Stimulated activated CD4-positive, alpha-beta T cell treated with anti-CD3 and anti-CD28 coated beads, Interleukin-4, amount 100 ng/mL, for 24 hours (primary cell): ENCODE measurements at places on chromosomes 3 and 15.

DNA sequence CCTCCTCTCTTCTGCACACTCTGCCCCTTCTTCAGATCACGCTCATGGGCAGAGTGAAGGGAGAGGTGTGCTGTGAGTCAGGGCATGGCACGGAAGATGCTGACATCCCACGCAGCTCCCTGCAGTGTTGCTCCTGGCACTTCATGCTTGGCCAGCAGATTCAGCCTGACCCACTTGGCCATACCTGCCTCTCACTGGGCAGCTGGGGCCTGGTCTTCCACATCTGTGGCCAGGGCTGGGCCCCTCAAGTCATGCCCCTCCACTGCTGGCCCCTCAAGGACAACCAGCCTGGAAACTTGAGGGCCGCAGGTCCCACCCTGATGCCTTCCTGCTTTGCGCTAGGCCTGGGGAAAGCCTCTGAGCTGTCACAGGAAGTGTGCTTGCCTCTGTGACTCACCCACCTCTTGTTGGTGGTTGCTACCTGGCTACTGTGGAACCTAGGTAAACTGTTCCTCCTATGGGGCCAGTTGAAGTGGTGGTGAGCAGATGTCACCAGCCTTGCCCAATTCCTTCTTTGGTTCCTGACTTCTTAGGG is 48.7 kb downstream of the BSN start:
- DNase-seq, result peak; percentile 58

GRCh38 chr3:152375546-152375945 is 106.8 kb downstream of the MBNL1 start:
- DNase-seq, result no peak

- no peak for DNase-seq
These were observed 95.2 kb downstream of the CLDN1 start for GRCh38 chr3:190227064-190227463.

DNA sequence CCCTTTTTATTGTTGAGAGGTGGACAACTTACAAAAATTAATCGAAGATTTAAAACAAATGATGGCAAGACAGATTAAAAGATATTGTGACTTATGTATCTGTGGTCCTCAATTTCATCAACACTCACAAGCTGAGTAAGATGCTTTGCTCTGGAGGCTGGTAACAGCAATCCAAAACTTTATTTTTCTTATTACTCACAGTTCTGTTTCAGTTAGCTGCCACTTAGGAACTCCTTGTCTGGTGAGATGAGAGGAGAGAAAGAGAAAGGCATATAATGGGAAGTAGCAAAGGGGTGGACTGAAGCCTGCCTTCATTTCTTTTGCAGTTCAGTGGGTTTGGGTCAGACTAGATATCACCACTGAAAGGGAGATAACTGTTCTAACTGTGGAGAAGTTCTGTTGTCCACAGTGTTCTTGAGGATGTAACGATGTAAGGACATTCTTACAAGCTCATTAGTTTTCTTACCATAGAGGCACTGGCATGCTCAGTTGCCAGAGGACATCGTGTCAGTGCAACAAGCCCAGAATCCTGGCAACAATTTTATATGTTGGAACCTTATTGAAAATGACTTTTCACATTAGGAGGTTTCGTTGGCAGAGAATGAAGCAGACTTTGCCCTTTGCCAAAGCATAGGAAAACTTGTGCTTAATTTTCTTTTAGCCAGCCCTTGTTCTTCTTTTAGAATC is 93.6 kb downstream of the PLCL2 start:
- no peak for DNase-seq

DNA sequence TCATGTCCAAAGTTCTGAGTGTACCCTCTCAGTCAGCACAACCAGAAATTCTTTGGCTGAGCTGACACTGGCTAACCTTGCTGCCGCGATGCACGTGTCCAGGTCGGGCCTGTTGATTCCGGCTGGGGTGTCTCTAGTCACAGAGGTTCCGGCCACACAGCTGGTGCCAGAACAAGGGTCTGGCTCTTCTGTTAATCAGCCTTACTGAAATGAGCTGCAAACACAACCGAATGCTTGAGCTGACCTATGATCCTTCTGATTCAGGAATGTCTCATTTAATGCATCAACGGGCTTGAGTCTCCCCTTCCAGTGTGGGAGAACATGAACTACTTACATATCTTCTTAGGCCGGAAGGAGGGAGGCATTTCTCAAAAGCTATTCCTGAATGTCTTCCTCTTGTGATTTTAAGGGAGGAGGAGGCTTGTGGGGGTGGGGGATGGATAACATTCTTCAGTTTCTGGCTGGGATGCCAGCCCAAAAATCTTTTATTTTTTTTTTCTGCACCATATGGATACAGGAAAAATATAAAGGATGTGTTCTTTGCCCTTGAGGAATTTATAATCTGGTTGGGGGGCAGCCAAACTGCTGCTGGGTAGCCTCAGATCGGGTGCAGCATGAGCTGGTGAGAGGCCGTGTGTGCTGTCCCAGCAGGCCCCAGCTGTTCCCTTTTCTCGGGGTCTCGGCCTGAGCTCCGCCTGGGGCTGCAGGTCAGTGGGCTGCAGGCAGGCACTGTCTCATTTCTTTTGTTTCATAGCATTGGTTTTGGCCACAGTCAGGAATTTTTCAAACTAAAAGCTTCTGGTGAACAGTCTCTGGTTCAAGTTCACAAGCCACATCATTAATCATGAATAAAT is 319.1 kb upstream of the TBL1XR1 start:
- DNase-seq, result no peak

- no peak for DNase-seq
These were observed 25.8 kb upstream of the PRTG start for GRCh38 chr15:55768670-55769185.

GRCh38 chr15:35713733-35714132 is 167.8 kb upstream of the DPH6 start:
- no peak for DNase-seq

GRCh38 chr3:194139814-194140391 is 4.0 kb downstream of the HES1 start:
- no peak for DNase-seq

DNA sequence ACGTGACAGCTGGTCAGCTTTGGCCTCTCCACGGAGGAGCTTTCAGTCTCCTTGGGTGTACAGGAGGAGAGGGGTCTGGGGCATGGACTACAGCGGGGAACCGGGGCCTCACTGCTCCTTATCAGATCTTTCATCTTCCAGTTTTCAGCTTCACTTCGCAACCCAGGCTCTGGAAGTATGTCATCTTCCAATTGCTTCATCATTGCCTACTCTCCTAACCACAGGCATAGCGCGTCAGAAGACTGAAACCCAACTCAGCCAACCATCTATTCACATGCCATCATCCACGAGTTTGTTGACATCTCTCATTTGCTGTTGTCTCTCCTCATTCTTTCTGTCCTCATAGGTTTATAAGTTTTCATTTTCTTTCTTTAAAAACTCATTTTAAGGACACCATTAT is 119.5 kb downstream of the MYLK start:
- no peak for DNase-seq

DNA sequence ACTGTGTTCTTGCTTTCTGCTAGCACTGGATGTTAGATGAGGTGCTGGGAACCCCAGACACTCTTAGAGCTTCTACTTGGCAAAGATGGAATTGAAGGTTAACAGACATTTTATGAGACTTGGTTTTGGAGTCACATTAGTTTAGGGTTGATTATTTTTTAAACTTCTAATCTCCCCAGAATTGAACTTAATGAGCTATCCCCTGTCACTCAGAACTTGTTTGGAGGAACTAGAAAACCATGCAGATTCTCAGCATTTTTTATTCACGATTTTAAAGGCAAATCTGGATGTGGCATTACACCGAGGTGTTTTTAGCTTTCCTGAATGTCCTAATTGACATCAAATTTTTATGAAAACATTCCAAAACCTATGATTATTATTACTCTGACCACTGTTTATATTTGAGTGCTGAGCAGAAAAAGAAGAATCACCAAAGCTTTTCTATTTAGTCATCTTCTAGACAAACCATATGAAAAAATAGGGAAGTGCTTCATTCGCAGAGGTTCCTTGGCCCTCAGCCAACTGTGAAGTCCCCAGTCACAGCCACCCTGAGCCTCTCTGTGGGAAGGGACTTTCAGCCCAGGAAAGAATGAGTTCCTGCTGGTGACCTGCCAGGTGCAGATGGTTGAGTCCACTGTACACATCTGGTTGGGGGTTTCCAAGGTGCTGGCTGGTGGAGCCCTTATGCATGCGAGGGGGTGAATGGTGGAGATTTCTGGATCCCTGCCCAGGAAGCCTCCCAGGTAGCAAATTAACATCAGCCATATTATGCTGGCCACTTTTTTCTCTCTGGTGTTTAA is 196.0 kb upstream of the TOPAZ1 start:
- DNase-seq, result no peak

DNA sequence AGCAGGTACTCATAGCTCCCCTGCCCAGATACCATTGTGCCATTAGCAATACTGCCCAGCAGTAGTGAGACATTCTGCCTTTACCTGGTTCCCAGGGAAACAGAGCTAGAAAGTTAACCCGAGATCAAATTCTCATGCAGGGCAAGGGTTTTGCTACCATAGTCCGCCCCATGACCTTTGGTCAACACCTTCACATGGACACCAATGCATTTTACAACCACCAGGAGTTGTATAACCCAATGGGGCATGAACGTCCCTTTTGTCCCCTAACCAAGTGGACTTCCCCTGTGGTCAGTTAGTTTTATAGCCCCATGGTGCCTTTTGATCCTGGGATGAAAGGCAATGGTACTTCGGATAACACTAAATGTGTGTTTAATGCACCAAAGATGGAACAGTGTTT is 151.7 kb upstream of the IQSEC1 start:
- DNase-seq, result no peak

GRCh38 chr3:78665776-78666469 is 1101.9 kb downstream of the ROBO1 start:
- DNase-seq, result no peak
